ENCODE measurements at places on chromosomes 6 and 20. TPM values are rescaled to one million over a fixed set of nuclear protein-coding genes. Genes with fewer than 3 reads are reported as not detected.

Gene SLC22A3
- not detected for total RNA-seq

Gene C20orf144
- total RNA-seq: 0.09 TPM

Gene SLC39A7
- 196 TPM for total RNA-seq

Gene OOEP
- not detected for total RNA-seq

Gene COL9A1
- not detected for total RNA-seq

Gene YIPF3
- total RNA-seq: 152 TPM

Gene MUCL3
- total RNA-seq: not detected

Gene F13A1
- not detected for total RNA-seq

Gene TGM3
- total RNA-seq: 0.11 TPM

Gene PNLDC1
- not detected for total RNA-seq

Gene PMEPA1
- total RNA-seq: 6.0 TPM

All from HFFc6 (cell line).